ENCODE measurements at places on chromosomes 5 and 9.
A peak's percentile ranks its signal among the peaks of the same experiment; 100 is the strongest.

DNA sequence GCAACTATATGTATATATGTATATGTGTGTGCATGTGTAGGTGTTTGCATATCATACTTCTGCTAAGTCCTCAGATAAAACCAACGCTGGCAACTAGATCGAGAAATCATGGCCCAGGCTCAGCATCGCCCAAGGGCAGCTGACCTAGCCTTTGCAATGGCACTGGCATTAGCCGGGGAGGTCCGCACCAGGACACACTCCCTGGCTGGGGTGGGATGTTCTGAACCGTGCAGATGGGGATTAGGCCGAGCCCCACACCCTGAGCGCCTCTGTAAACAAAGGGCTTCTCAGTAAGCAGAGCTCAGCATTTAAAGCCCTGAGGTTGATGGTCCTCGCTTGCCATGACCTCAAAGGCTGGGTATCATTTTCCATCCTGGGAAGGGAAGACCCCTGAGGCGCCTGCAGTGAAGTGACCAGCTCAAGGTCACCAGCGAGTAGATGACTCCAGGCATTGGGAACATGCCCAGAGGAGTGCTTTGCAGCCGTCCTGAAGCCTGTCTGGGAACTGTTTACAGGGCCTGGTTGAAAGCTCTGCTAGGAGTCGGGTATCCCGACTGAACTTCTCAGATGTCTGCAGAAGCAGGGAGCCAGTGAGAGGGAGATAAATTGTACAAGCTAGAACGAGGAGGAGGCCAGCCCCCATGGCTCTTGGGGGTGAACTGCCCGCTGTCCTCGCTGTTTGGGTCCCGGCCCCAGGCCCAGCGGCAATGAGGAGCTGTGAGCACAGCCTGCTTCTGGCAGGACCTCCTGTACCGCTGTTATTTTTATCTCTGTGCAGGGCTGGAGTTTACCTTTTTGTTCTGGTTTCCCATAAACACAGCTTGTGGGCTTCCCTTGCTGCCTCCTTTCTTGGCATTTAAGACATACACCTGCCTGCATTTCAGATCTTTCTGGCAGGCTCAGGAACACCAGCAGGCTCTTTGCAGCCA lies 18.4 kb downstream of the GADD45G start:
- DNase-seq = no peak

DNA sequence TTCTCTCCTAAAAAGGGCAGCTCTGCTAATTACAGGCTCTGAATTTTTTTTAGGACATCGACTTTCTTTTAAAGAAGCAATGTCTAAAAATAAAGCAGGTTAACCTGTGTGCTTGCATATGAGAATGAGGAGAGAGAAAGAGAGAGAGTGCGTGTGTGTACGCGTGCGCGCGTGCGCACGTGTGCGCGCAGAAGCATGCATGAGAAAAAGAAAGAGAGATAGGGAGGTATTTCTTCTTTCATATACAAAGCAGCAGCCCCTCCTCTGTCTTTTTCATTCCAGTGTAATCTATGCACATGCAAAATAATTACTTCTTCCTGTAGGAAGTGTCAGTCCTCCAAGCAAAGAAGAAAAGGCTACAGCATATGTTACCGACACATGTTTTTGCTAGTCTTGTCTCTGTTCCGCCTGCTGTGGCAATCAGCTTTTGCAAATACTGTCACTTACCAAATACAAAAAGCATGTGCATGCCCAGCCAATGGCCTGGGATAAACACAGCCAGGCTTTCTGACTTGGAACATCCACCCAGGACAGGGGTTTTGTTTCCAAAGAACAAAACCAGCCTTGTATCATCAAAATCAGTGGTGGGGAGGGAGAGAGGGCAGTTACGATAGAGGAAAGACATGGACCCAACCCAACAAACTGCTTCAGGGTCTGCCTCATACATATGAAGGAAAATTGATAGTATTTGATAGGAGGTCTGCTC lies 252.3 kb upstream of the SLC24A2 start:
- no peak for DNase-seq

DNA sequence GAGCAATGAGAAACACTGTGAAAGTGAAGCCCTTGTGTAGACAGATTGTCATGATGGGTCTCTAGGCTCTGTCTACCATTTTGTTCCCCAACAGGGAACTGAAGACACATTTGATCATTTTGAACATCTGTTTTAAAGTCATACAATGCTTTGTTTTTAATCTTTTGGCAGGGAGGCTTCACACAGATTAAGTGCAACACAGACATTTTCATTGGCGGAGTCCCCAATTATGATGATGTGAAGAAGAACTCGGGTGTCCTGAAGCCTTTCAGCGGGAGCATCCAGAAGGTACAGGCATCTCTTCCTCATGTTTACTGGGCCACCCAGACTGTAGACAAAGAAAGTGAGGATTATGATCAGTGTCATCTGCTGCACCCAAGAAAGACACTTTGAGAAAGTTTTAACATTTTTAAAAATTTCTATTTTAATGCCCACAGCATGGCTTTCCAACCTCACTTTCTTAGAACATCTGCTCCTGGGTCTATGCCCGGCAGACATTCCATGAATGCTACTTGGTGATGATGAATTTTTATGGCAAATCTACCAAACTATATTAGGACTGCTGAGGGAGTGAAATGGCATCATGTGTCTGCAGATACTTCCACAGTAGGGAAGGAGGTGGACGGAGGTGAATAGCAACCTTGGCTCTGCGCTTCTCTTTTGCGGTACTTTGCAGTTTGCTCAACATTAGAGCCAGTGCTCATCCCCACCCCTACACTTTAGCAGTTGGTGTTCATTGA lies 121.3 kb downstream of the LIFR start:
- DNase-seq = no peak

DNA sequence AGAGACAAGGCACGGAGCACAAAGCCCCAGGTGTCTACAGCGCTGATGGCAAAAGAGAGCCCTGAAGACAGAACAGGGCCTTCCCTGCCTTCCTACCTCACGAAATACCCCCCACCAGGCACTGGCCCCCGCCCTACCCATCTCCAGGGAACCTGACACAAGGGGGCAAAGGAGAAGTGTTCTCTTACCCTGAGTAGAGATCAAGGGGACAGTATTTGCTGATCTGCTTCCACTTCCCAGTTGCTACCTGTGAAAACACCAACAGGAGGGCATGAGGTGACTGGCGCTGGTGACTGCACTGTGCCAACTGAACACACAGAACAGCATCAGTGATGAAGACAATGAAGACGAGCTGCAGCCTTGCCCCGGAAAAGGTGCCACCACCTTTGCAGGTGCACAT lies 27.4 kb downstream of the IPPK start:
- no peak for DNase-seq

GRCh38 chr5:43301653-43302091 lies 11.5 kb downstream of the HMGCS1 start:
- peak; percentile 22 for DNase-seq

- DNase-seq = no peak
These were observed 57.3 kb downstream of the MED10 start for GRCh38 chr5:6321078-6321477.

GRCh38 chr9:137300567-137301080 lies 1.4 kb downstream of the NRARP start:
- no peak for DNase-seq

DNA sequence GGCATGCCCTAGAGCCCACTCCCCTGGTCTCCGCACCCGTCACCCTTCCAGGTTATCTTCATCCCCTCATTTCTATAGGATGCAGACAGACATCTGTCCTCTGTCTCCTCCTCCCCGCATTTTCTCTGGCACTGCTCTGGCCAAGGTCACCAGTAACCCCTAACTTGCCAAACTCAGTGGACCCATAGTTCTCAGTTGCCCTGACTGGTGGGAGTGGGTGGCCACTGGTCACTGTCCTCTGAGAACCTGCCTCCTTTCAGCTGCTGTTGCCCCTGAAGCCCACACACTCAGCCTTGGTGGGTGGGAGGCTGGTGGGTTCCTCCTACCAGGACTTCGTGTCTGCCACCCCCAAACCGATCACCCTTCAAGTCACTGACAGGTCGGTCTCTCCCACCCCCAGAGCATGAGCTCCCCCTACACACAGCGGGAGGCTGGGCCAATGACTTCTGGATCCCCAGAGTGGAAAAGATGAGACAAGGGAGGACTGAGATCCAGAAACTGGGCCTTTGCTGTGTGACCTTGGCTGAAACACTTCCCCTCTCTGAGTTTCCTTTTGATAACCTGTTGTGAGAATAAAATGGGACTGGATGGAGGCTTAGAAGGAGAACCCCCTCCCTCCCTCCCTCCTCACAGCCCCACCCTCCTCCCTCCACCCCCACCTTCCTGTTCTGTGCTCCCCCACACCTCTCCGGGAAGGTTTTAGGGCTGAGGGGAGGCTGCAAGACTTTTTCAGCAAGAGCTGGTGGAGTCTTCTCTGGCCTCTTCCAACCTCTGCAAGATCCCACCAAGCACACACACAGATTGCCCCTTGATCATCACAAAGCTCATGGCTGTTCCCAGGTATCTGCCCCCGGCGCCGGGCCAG lies 2.4 kb upstream of the DBN1 start:
- DNase-seq = no peak

- no peak for DNase-seq
These were observed 10.5 kb downstream of the GPBP1 start for GRCh38 chr5:57184322-57184721.

- no peak for DNase-seq
These were observed 15.8 kb downstream of the MYO10 start for GRCh38 chr5:16920109-16920816.

DNA sequence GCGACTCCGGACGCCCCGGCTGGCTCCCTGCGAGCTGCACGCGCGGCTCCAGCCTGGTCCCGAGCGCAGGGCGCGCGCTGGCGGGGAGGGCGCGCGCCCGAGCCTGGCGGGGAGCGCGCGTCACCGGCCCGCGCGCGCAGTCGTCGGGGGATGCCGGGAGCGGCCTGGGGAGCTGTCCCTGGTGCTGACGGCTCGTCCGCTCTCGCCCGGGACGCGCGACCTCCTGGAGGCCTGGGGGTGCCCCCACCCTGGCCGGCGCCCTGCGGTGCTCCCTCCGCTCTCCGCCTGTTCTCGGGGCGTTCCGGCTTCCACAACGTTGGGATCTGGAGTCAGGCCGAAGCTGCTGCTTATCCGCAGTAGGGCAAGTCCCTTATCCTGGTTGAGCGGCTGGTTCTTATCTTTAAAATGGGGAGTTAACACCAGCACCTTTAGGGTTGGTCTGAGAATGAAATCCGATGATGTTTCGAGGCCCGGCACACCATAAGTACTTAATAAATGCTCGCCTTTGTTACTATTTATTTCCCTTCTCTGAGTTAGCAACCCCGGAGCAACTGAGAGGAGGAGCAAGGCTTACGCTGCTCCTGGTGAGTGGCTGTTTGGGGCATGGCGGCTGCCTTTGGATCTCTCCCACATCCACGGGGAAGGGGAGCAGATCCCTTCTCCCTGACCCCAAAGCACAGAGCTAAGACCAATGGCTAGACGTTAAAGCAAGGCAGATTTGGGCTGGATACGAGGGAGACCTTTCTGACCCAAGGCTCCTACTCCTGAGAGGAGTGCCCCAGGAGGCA lies at the start of gene FAM163B:
Gene FAM163B, minus strand, starts transcription at position 79 of the 788 bp plus-strand sequence. CDS start 29,166 bp downstream, outside the sequence.
- no peak for DNase-seq

DNA sequence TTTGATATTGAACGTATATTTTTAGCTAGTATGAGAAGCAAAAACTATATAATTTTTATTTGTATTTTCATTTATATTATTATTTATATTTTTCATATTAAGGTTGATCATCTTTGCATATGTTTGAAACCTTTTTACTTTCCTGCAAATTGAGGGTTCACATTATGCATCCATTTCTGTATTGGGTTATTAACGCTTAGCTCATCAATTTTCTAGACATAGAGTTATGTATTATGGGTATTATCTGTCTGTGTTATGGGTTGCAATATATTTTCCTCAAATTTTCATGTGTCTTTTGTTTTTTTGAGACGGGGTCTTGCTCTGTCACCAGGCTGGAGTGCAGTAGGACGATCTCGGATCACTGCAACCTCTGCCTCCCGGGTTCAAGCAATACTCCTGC lies 2377.0 kb upstream of the WWC1 start:
- no peak for DNase-seq

All from inflammatory macrophage treated with lipopolysaccharide for 4 hours (primary cell).